ENCODE measurements at places on chromosomes 5 and 9. TPM values are rescaled to one million over a fixed set of nuclear protein-coding genes. Genes with fewer than 3 reads are reported as not detected.

Gene C5orf52
- total RNA-seq = not detected

Gene IFNK
- not detected for total RNA-seq

Gene TAF11L5
- total RNA-seq = not detected

Gene PCDHB11
- total RNA-seq = 2.4 TPM

Gene RNF20
- total RNA-seq = 68.6 TPM

Gene MARCOL
- not detected for total RNA-seq

Gene PCDHB10
- 4.3 TPM for total RNA-seq

GRCh38 chr9:120925535-120926396 lies 830 bp downstream of the TRAF1 start:
- no peak for DNase-seq
- peak overlapping the region; percentile 95 for H3K27ac ChIP-seq
- H3K4me1 ChIP-seq = peaks cover 88% of the 10 kb centered on the region
- no peaks in the 10 kb centered on the region for H3K36me3 ChIP-seq
- H3K27me3 ChIP-seq = no peaks in the 10 kb centered on the region
- H3K4me3 ChIP-seq = peak overlapping the region; percentile 62

GRCh38 chr5:168916852-168917251 lies 337.7 kb upstream of the PANK3 start:
- H3K4me3 ChIP-seq = no peak overlapping the region
- no peak overlapping the region for H3K27ac ChIP-seq
- H3K36me3 ChIP-seq = no peaks in the 10 kb centered on the region
- H3K27me3 ChIP-seq = peaks cover 2% of the 10 kb centered on the region

GRCh38 chr9:104984121-104984520 lies 56.2 kb upstream of the ABCA1 start:
- no peaks in the 10 kb centered on the region for H3K36me3 ChIP-seq
- no peak overlapping the region for H3K4me3 ChIP-seq
- no peak overlapping the region for H3K27ac ChIP-seq
- DNase-seq = no peak
- peaks cover 11% of the 10 kb centered on the region for H3K4me1 ChIP-seq

- DNase-seq = no peak
- H3K27ac ChIP-seq = no peak overlapping the region
- no peak overlapping the region for H3K4me3 ChIP-seq
- peaks cover 11% of the 10 kb centered on the region for H3K4me1 ChIP-seq
- no peaks in the 10 kb centered on the region for H3K27me3 ChIP-seq
Measured at GRCh38 chr5:110359221-110359620, 367.2 kb downstream of the TMEM232 start.

DNA sequence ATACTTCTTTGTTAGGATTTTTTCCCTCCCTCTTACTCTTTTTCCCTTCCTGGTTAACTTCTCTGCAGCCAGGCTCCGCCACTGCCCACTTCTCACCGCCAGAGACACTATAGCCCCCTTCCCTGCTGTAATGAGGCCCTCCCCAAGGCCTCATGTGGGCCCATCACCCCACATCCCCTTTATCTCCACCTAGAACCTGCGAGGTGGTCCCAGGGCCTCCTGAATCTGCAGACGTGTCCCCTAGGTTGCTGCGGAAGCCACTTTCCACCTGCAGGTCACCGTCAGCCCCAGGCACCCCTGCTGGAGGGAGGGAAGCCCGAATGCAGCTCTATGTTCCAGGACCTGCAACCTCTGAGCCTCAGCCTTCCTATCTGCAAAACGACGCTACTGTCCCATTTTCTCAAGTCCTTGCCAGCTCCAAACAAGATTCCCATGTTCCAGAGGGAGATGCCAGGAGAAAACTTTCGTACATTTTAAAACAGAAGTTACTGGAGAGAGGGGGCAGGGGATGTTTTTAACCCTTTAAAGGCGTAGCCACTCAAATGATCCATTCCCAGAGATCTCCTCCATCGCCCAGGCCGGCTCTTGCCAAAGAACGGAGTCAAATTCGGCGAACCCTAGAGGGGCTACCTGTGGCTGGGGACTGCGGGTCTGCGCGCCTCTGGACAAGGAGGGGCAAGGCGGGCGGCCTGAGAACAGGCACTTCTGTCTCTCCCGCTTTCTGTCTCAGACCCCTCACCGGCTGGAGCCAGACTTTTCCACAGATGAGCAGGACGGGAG lies 929 bp downstream of the SH3PXD2B start:
- no peaks in the 10 kb centered on the region for H3K27me3 ChIP-seq
- H3K4me1 ChIP-seq = peaks cover 47% of the 10 kb centered on the region
- no peak for DNase-seq
- peaks cover 10% of the 10 kb centered on the region for H3K36me3 ChIP-seq

DNA sequence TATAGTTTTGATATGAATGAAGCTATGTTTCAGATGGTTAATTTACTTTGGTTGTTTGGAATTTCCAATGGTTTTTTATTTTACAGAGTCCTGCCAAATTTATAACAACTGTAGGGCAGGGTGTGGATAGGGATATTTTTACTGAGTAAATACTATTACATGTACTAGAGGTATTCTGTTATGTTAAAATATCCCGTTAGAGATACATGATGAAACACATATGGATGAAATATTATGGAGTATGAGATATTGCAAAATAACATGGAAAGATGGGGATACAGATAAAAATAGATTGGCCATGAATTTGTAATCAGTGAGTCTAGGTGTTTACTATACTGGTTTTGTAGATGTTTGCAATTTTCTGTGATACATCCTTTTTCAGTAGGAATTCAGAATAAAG lies 76.7 kb downstream of the RAB24 start:
- H3K36me3 ChIP-seq = peaks cover 5% of the 10 kb centered on the region
- H3K27me3 ChIP-seq = no peaks in the 10 kb centered on the region
- no peak overlapping the region for H3K4me3 ChIP-seq
- H3K27ac ChIP-seq = no peak overlapping the region
- peaks cover 14% of the 10 kb centered on the region for H3K4me1 ChIP-seq

GRCh38 chr5:96173366-96173765 lies 211.7 kb upstream of the ELL2 start:
- no peak for DNase-seq
- no peak overlapping the region for H3K27ac ChIP-seq
- no peaks in the 10 kb centered on the region for H3K27me3 ChIP-seq
- no peak overlapping the region for H3K4me3 ChIP-seq
- no peaks in the 10 kb centered on the region for H3K36me3 ChIP-seq

DNA sequence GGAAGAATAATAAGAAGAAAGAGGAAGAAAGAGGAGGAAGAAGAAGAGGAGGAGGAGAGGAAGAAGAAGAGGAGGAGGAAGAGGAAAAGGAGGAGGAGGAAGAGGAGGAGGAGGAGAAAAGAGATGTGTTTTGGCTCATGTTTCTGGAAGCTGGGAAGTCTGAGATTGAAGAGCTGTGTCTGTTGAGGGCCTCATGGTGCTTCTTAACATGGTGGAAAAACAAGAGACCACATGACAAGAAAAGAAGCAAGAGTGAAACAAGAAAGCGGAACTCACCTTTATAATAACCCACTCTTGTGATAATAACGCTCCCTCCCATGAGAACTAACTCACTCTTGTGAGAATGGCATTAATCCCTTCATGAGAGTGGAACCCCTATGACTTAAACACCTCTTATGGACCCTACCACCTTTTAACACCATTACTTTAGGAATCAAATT lies 36.1 kb upstream of the RANBP6 start:
- H3K4me1 ChIP-seq = no peaks in the 10 kb centered on the region
- H3K27me3 ChIP-seq = peaks cover 33% of the 10 kb centered on the region
- H3K36me3 ChIP-seq = no peaks in the 10 kb centered on the region
- no peak for DNase-seq
- no peak overlapping the region for H3K27ac ChIP-seq
- no peak overlapping the region for H3K4me3 ChIP-seq

DNA sequence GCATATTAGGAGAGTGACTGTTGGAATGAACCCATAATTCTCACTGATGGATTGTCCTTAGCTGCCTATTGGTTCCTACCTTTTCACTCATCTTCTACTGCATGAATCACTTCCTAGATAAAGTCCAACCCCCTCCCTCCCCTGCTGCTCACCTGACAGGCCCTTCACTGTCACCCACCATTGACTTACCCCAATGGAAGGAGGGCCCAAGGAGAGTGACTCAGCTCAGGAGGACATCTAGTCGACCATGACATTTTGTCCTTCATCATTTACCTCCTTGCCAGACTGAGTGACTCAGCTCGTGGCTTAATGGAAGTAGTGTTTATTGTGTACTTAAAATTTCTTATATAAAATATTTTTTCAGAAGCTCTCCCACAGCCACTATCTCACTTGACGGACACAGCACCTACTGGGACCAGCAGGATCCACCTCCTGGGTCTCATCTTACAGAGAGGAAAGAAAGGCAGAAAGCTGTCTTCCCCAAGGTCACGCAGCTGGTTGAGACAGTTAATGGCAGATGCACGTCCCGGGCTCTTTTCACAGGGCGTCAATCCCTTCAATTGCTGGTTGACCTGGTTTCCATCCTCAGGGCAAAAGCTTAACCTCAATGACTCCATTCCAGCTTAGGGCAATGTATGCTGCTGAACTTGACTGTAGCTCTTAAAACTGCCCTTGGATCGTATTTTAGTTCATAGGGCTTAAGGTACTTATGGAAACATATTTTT lies 142.3 kb downstream of the MARCHF11 start:
- no peaks in the 10 kb centered on the region for H3K4me1 ChIP-seq
- peaks cover 14% of the 10 kb centered on the region for H3K27me3 ChIP-seq
- no peaks in the 10 kb centered on the region for H3K36me3 ChIP-seq
- H3K27ac ChIP-seq = no peak overlapping the region
- DNase-seq = no peak
- no peak overlapping the region for H3K4me3 ChIP-seq

DNA sequence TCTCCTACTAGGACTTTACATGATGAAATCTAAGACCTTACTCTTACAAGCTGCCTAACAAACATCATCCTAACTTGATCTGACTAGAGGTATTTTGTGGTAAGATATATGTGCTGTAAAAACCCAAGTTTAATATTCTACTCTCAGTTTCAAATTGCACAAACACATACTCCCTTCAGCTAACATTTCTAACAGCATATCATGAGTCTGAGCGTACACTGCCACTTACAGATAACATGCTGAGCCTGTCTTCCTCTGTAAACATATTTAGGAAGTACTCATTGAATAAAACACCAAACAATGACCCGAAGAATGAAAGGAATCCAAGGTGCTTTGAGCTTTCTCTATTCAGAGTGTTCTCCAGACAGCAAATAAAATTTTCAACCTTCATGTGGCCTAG lies 7.9 kb upstream of the ESM1 start:
- no peaks in the 10 kb centered on the region for H3K36me3 ChIP-seq
- peaks cover 12% of the 10 kb centered on the region for H3K4me1 ChIP-seq
- H3K27me3 ChIP-seq = no peaks in the 10 kb centered on the region
- no peak for DNase-seq

DNA sequence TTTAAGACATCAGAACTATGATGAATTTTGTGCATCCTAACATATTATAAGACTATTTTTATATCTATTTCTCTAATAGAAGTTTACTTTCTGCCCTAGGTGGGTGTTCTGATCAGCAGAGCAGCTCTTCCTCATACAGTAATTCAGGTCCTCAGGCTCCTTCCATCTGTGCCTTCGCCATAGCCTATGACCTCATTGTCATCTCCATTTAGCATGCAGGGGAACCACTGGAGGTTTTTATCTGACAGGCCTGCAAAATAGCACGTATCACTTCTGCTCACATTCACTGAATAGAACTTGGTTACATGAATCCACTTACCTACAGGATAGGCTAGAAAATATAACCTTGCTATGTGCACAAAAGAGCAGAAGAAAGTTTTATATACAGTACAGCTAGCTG lies 159.4 kb upstream of the CCNH start:
- no peaks in the 10 kb centered on the region for H3K36me3 ChIP-seq
- no peak overlapping the region for H3K4me3 ChIP-seq
- no peak overlapping the region for H3K27ac ChIP-seq
- no peaks in the 10 kb centered on the region for H3K4me1 ChIP-seq

DNA sequence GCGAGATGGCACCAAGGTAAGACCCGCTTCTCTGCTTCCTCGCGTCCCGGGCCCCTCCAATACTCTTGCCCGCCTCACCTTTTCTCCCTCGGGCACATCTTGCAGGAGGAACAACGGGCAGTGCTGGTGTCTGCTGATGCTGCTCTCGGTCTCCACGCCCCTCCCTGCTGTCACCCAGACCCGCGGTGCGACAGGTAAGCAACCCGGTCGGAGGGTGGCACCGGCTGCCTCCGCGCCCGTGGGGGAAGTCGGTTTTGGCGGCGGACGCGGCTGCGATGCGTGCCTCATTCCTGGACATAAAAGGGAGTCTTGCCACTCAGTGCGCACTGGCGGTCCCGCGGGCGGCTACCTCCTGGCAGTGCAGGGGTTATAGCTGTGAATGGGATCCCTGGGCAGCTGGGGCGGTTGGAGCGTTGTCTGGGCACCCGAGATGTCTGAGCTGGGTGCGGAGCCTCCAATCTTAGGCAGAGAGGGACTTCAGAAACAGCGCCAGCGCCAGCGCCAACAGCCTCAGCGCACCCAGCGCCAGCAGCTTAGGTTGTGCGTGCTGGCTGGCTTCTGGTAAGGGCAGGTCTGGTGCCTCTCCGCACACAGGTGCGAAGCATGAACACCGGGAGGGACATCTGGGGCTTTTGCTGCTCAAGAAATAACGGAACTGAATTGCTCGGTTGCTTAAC lies 488 bp downstream of the COL15A1 start:
- H3K4me1 ChIP-seq = peaks cover 15% of the 10 kb centered on the region
- peaks cover 60% of the 10 kb centered on the region for H3K27me3 ChIP-seq
- peak overlapping the region; percentile 82 for H3K4me3 ChIP-seq
- H3K36me3 ChIP-seq = no peaks in the 10 kb centered on the region
- no peak for DNase-seq
- H3K27ac ChIP-seq = no peak overlapping the region

GRCh38 chr5:144151026-144151425 lies 19.4 kb downstream of the YIPF5 start:
- no peaks in the 10 kb centered on the region for H3K27me3 ChIP-seq
- no peak for DNase-seq
- H3K4me3 ChIP-seq = no peak overlapping the region
- peaks cover 6% of the 10 kb centered on the region for H3K4me1 ChIP-seq

- no peaks in the 10 kb centered on the region for H3K36me3 ChIP-seq
- no peak for DNase-seq
- peaks cover 14% of the 10 kb centered on the region for H3K27me3 ChIP-seq
- H3K4me1 ChIP-seq = peaks cover 1% of the 10 kb centered on the region
- H3K4me3 ChIP-seq = no peak overlapping the region
Measured at GRCh38 chr9:68495247-68495646, 45.4 kb downstream of the TMEM252 start.

DNA sequence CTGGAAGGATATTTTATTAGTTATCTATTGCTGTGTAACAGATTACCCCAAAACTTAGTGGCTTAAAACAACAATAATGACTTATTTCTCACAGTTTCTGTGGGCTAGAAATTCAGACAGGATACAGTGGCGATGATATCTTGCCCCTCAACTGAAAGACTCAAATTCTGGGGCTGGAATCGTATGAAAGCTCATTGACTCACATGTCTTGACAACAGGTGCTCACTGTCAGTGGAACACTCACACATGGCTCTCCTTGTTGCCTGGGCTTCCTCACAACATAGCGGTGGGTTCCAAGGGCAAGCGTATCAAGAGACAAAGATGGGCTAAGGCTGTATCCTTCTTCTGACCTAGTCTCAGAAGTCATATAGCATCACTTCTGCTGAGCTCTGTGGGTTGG lies 3.7 kb upstream of the GNPDA1 start:
- H3K4me1 ChIP-seq = peaks cover 37% of the 10 kb centered on the region
- H3K4me3 ChIP-seq = no peak overlapping the region
- peaks cover 2% of the 10 kb centered on the region for H3K36me3 ChIP-seq
- no peaks in the 10 kb centered on the region for H3K27me3 ChIP-seq
